ENCODE measurements at places on chromosomes 7 and 10.

- DNase-seq, result no peak
Observed at GRCh38 chr7:54964136-54964535, 54.7 kb upstream of the EGFR start.

DNA sequence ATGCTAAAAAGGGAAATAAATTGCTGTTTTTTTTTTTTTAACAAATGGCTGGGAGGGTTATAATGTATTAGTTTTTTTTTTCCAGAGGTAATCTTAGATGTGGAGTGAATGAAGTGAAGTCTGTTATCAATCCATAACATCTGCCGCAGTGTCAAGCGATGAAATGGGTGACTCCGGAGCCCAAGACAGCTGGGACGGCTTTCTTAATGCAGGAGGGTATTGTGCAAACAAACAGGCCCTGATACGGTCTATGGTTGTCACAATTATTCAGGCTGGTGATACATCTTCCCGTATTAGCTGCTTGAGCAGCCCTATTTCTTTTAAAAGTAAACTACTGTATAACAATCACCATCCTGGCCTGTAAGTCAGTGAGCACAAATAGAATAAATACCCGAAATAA is 1231.2 kb downstream of the GATA3 start:
- DNase-seq, result no peak

DNA sequence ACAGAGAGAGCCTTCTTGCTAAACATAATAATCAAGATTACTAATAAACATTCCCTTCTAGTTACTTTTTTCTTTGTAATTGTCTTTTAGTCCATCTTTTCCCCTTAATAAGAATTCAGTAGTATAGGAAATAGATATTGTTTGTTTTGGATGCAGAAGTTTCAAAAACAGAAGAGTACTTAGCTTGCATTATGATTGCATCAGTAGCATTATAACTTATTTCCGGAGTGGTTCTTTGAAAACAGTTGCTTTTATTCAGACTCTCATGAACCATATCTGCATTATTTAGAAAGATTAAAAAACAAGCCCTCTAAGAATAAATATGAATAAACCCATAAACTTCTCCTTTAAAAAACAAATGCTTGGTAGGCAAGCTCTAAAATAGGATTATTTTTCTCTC is 34.0 kb upstream of the DKK1 start:
- no peak for DNase-seq

GRCh38 chr7:129341212-129341611 is 93.0 kb upstream of the STRIP2 start:
- DNase-seq, result no peak

- DNase-seq, result no peak
Observed at GRCh38 chr7:39540320-39540719, 25.9 kb upstream of the YAE1 start.

GRCh38 chr7:140927351-140927750 is 2.6 kb upstream of the BRAF start:
- DNase-seq, result no peak

GRCh38 chr7:108347616-108348015 is 108.6 kb downstream of the NRCAM start:
- DNase-seq, result no peak

- DNase-seq, result peak; percentile 9
Observed at GRCh38 chr7:108497082-108497725, 28.7 kb downstream of the PNPLA8 start.

- no peak for DNase-seq
Observed at GRCh38 chr7:71904484-71904883, 507.7 kb downstream of the CALN1 start.

GRCh38 chr7:81869670-81870069 is 99.8 kb upstream of the HGF start:
- no peak for DNase-seq

GRCh38 chr7:79897166-79897565 is 237.5 kb upstream of the GNAI1 start:
- no peak for DNase-seq

GRCh38 chr7:39898867-39899266 is 51.2 kb upstream of the CDK13 start:
- DNase-seq, result no peak

DNA sequence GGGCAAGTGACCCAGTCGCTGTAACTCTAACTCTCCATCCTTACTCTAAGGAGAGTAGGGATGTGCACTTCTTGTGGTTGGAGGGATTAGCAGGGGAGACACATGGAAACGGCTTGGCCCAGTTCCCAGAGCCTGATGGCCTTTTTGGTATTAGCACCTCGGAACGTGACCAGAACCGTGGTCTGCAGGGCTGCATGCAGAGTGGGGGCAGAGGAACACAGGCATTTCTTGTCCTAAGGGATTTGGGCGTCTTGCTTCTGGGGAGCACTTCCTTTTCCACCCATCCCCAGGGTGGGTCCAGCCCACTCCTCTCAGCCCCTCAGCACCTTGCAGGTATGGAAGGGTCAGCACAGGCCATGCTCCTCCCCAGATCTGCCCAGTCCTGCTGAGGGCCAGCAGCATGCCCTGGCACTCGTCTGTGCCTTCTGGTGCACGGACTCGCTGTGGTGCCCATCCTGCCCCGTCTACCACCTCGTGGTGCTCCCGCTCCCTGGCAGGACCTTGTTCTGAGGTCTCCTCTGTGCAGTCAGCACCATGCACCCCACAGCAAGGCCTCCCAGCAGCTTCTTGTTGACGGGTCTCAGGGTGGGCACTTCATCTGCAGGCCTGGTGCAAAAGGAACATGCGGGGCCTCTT is 109.6 kb downstream of the ACTR3B start:
- DNase-seq, result no peak

- DNase-seq, result no peak
Observed at GRCh38 chr10:79148452-79149344, 79.9 kb downstream of the ZMIZ1 start.

DNA sequence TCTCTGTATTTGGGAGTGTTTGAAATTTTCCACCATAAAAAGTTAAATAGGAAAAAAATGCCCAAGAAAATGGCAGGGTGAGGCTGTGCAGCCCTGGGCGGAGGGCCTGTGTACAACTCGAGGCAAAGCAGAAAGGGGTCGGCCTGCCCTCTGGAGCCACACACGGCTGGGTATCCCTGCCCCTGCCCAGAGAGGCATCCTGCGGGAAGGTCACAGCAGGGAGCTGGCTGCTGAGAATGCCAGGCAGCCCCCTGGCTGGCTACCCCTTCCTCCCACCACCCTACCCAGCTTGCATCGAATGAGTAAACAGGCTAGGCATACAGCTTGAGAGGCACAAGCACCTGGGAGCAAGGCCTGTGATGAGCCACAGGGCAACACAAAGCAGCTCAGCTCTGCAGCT is 46.1 kb downstream of the CAMK2B start:
- no peak for DNase-seq

DNA sequence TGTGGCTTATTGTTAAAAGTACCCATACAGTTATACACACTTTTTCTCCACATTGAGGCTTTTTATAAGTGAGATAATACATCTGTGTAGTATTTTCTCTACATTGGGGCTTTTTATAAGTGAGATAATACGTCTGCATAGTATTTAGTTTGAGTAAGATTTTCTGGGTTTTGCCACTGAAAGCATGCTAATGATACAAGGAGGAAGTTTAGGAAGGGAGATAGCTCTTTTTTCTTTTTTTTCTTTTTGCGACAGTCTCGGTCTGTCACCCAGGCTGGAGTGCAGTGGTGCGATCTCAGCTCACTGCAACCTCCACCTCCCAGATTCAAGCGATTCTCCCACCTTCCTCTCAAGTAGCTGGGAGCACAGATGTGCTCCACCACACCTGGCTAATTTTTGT is 13.3 kb downstream of the FAM107B start:
- DNase-seq, result no peak

DNA sequence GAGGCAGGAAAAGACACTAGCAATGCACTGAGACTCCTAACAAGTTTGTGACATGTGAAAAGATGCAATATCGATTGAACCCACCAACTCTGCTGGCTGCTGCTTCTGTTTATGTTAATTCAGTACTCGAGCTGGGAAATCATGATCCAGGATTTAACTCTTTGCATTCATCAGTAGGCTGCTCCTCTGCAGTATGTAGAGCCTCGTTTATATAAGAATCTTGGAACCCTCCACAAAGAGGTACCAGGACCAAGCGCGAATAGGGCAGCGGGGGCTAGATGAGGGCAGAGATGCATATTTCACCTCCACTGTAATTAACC is 7.8 kb downstream of the PRKAG2 start:
- DNase-seq, result no peak

GRCh38 chr7:138821912-138822311 is 23.9 kb upstream of the ATP6V0A4 start:
- no peak for DNase-seq

GRCh38 chr7:636396-636795 is 90.1 kb upstream of the DNAAF5 start:
- no peak for DNase-seq

DNA sequence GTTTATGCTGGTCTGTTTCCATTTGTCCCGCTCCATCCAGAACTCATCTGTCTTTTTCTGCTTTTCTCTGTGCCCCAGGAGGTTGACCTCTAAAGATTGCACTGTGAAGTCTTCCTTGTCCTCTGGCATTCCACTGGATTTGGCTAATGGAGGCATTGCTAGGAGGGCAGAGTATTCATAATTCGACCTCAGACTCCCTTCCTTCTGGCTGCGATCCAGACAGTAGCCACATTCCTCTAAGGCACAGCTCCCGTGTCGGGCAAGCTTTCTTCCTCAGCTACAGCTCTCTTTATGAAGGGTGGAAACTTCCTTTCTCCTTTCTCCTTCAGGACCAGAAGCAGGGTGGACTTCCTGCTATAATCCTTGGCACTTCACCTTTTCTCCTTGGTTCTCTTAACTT is 175.9 kb downstream of the BAMBI start:
- DNase-seq, result no peak

DNA sequence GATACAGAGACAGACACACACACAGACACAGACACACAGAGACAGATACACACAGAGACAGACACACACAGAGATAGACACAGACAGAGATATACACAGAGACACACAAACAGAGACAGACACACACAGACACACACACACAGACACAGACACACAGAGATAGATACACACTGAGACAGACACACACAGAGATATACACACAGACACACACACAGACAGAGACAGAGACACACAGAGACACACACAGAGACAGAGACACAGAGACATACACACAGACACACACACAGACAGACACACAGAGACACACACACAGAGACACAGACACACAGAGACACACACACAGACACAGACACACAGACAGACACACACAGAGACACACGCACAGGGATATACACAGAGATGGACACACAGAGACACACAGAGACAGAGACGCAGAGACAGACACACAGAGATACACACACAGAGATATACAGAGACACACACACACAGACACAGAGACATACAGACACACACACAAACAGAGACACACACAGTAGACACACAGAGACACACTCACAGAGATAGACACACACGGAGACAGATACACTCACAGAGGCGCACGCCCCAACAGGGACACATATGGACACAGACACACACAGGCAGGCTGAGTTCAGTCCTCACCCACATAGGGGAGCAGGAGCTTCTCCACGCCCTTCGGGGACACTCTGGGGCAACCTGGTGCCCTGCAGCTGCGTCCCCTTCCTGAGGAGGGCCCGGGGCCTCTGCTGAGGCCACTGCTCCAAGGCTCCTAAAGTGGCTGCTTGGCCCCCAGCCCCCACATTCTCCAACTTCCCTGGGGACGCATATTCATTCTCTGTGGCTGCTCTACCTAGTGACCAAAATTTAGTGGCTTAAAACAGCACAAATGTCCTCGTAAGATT is 10.3 kb upstream of the PPP2R2D start:
- DNase-seq, result no peak

GRCh38 chr7:7704867-7705266 is 13.5 kb downstream of the RPA3 start:
- DNase-seq, result no peak

- DNase-seq, result no peak
Observed at GRCh38 chr7:72754312-72754711, 73.7 kb downstream of the TYW1B start.

- DNase-seq, result peak; percentile 4
Observed at GRCh38 chr10:86100581-86101061, 266.0 kb downstream of the GRID1 start.

- DNase-seq, result no peak
Observed at GRCh38 chr7:31487071-31487470, 26.8 kb upstream of the ITPRID1 start.

DNA sequence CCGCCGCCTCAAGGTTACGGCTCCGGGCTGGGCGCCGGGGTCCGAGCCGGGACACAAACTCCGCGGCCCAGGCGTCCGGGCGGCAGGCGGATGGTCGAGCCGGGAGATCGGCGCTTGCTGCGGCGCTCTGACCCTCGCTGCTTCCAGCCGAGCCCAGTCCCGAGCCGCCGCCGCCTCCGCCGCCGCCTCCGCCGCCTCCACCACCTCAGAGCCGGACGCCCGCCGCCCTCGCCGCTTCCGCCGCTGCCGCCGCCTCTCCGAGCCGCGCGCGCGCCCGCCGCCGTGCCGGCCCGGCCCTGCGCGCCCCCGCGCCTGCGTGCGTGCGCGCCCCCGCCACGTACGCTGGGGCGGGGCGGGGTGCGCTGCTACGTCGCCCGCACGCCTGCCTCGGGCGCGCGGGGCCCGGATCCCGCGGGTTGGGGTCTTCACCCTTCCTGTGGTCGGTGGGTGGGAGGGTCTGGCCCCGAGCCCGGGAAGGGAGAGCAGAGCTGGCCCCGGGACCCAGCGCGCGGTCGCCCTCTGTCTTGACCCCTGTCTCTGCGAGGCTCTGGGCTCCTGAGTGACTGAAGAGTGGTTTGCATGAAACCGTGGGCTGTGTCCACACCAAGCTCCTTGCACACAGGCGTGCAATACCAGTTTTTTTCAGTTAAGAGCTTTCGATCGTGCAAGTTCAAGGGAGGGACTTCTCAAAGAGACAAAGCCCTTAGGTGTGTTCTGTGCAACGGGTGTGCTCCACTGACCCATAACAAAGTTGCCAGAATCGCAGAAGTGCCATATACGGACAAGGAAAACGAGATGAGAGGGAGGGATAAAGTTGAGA is at the start of gene SMURF1:
SMURF1 (minus strand) TSS at position 256 of the 820 bp plus-strand sequence. CDS start 328 bp downstream, outside the sequence.
- DNase-seq, result no peak

DNA sequence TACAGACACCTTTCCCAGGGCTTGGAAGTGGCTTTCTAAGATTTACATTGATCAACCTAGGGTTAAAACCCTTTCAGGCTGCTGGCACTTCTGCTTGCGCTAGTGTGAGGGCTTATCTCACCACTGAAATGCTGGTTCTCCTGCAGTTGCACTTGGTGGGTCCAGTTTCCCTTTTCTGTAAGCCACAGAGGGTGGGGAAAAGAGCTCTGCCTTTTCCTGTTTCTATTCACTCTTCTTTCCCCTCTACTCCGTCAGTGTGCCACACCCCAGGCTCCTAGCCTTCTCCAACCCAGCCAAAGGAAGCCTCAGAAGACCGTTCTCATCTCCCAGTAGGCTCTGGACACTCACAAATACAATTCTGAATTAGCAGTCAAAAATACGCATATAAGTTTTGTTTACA is 19.0 kb upstream of the CAPZA2 start:
- no peak for DNase-seq

All from NCI-H2081 treated with DMSO at 0.1 percent for 48 hours (cell line).